Stimulated activated CD4-positive, alpha-beta T cell treated with anti-CD3 and anti-CD28 coated beads, Interleukin-12 subunit alpha, Interleukin-12 subunit beta, amount 100 ng/mL, for 24 hours (primary cell): ENCODE measurements at places on chromosomes 7 and 10.
A peak's percentile ranks its signal among the peaks of the same experiment; 100 is the strongest.

DNA sequence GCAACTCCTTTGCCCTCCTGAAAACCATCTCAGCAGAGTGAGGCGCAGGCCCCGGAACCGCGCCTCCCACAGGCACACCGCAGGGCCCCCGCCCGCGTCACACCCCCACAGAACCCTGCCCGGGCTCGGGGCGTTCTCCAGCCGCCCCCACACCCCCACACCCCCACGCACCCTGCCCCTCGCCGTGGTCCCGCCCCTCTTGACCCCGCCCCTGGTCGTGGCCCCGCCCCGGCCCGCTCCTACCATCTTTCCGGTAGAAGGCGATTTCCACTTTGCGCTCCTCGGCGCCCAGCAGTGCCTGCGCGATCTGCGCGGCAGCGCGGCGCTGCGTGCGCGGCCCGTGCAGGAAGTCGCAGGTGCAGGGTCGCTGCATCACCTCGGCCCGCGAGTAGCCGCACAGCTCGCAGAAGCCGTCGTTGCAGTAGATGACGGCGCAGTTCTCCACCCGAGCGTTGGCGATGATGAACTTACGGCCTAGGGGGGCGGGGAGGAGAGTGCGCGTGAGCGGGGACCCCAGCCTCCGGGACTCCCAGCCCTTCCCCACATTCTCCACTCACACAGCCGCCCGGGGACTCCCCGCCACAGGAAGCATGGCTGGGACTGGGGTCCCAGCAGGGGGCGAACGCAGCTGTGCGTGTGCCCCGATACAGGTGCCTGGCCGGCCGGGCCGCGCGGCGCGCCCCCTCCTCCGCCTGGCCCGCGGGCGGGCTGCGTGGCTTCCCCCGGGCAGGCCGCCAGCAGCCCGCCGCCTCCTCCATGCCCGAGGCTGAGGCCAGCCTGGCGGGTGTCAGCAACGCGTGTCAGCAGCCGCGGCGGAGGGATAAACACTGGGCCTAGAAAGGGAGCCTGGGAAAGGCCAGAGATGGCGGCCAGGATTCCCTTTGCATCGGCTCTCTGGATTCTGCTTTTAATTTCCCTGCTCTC lies 3.4 kb downstream of the KCNH2 start:
- DNase-seq: peak; percentile 60

- DNase-seq: no peak
Measured at GRCh38 chr7:108257954-108258353, 127.8 kb upstream of the LAMB4 start.

GRCh38 chr7:117008886-117009531 lies 55.7 kb downstream of the ST7 start:
- no peak for DNase-seq

DNA sequence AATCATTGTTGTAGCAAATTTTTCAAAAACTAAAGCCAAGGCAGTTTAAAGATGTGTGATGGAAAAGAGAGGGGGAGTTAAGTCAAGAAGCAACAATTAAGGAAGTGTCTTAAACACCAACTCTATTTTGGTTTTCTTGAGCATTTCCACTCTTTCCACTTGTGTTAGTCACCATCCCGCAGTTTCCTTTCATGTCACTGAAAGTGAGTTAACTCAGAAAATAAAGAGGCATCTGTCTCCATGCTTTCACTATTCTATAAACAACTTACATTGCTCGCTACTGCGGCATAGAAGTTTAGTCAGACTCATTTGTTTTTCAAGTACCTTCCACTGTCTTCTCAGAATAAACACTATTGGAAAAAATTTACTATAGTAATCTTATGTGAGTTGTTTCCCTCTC lies 284.9 kb upstream of the SEMA3D start:
- DNase-seq: no peak

GRCh38 chr10:44198096-44198779 lies 186.7 kb downstream of the CXCL12 start:
- no peak for DNase-seq

DNA sequence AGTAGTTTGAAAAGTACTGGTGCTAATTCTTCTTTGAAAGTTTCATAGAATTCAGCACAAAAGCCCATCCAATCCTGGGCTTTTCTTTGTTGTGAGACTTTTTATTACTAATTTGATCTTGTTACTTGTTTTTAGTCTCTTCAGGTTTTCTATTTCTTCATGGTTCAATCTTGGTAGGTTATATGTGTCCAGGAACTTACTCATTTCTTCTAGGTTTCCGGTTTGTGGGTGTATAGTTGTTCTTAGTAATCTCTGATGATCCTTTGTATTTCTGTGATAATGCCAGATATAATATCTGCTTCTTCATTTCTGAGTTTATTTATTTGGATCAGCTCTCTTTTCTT lies 147.5 kb downstream of the RTKN2 start:
- no peak for DNase-seq

GRCh38 chr10:43235070-43235900 lies 31.6 kb downstream of the RASGEF1A start:
- no peak for DNase-seq

GRCh38 chr7:29287366-29287765 lies 92.8 kb downstream of the CHN2 start:
- no peak for DNase-seq

- no peak for DNase-seq
Measured at GRCh38 chr10:119401671-119402395, 140.7 kb downstream of the RGS10 start.

- no peak for DNase-seq
Measured at GRCh38 chr10:101566333-101567164, 21.5 kb downstream of the POLL start.

DNA sequence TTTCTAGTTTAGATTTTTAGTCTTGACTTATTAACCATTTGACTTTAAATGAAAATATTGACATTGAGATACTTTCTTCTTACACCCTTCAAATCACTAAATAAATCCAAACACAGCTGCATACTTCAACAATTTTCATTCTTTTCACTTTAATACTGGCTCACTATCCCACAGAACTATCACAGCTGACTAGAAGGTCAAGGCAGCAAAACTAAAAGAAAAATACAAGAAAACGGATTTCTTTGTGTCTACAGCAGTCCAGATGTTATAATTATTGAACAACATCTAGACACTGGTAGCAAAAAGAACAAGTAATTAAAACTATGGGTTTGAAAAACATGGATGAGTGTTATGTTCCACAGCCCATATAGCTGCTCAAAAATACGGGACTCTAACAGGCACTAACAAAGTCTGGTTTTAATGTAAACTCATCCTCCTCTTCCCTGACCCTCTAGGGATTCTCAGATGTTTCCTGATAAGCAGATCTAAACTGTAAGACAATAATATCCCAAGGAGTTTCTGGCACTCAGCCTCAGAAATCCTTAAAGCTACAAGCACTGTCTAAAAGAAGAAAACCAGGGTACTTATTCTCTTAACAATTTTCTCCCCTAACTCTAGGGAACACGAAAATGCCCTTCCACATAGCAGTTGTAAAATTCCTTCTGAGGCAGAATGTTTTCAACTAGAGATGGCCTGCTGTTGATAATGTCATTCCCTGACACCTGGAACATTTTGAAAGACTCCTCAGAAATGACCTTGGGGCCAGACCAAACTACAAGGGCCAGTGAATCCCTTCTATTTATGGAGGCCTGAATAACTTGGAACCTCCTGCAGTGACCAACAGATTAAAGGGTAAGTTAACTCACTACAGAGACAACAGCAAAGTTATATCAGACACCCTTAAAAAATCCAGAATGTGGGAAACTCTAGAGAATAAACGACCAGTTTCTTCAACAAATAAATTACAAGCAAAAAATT lies 12.8 kb downstream of the DNMBP start:
- DNase-seq: no peak

DNA sequence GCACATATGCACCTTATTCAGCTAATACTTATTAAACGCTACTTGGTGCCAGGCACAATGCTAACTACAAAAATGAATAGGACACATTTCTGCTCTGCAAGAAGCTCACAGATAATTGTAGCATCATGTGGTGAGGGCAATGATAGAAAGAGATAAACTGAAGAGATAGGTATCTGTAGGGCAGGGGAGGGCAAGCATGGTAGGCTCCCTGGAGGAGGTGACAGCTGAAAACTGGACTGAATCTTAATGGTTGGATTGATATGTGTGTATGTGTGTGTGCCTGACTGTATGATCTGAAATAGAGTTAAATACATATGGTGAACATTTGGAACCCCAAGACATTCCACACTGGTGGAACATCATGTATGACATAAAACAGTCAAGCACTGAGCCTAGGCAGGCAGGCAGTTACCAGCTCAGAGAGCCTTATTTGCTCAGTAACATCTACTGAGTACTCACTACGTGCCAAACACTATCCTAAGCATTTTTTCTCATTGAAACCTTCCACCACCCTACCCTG lies 4.8 kb upstream of the CEP55 start:
- DNase-seq: no peak

- DNase-seq: no peak
Measured at GRCh38 chr7:90191648-90192047, 19.9 kb upstream of the STEAP2 start.

DNA sequence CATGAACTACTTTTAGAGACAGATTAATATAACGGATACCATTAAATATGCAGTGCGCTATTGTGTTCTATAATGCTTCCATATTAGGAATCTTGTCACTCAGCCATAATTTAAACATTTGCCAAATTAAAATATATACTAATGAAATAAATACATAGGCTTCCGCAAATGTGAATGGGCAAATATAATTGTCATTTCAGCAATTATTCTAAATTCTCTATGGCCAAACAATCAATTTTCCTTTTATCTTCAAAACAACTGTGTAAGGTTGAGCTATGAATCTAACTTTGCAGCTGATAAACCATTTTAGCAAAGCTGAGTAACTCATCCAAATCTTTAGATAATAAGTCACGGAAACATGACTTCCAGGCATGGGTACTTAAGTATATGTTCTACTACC lies 20.7 kb upstream of the TSPAN13 start:
- no peak for DNase-seq

- DNase-seq: no peak
Measured at GRCh38 chr10:29184205-29185000, 104.5 kb upstream of the LYZL1 start.

DNA sequence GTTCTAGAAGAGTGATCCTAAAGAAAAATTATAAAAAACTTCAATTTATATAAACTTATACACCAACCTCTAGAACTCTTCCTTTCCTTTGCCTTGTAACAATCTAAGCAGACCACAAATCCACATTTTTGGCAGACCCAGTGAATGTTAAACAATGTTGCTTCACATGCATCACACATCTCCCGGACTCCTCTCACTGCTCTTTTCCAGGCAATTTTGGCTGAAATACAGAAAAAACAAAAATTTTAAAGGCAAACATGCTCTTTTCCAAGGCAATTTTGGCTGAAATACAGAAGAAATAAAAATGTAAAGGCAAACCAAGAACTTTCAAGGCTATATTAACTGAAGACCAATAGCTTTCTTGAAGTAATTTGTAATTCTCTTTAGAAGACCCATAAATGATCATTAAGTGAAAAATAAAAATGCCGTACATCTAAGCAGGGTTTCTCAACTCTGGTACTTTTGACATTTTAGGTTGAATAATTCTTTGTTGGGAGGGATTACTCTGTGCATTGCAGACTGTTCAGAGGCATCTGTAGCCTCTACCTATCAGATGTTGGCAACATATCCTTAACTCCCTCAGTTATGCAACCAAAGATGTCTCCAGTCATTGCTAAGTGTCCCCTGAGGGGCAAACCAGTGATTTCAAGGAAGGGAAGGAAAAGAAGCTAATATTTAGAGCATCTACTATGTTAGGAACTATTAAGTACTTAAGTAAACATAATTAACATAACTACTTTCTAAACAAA lies 64.4 kb downstream of the NRBF2 start:
- DNase-seq: no peak

DNA sequence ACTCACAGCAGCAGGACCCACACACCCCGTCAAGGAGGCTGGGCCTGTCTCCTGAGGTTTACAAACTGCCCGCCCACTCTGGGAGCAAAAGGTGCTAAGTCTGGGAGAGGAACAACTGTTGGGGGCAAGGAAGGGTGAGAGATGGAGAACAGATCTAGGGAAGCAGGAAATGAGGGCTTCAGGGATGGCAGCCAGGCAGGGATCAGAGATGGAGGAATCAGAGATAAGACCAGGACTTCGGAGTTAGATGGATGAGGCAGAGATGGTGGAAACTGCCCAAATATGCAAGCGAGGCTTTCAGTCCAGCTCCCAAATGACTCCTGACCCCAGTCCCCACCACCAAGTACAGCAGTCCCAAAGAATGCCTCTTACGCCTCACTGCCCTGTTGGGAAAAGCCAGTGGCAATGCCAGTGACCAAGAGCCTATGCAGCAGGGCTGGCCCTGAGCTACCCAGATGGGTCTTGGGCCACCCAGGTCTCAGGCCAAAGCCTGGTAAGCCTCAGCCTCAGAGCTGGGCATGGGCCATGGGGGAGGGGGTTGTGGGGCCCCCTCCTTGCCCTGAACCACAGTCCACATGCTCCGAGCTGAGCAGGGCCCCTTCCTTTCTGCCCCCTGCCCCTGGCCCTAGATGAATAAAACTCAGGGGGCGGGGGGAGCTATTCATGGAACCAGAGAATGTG lies 39.5 kb upstream of the SLF2 start:
- no peak for DNase-seq
